Upper lobe of left lung (tissue), 6 donors: ENCODE measurements at places on chromosomes 4 and X. TPM values are rescaled to one million over a fixed set of nuclear protein-coding genes. Genes with fewer than 3 reads are reported as not detected.

DNA sequence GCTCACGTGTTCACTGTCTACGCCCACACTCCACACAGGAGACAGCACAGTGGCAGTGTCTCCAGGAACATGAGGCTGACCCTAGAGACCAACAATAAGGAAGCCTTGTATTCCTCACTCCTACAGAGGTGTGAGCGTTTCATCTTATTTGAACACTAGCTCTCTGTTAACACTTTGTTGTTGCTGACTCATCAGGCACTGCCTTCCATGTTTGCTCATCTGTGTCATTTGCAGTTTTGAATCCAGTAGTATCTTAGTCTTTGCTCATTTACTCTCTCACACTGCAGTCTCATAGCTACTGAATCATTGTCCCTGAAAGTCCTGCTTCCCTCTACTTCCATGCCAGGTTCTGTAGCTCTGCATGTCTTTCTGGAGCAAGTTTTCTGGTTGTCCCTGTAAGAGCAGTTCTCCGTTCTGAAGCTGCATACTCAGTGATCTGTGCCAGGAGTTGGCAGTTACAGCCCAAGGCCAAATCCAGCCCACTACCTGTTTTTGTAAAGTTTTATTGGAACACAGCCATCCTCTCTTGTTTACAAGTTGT, 80.3 kb upstream of the DCLK2 start:
- no peak for DNase-seq

DNA sequence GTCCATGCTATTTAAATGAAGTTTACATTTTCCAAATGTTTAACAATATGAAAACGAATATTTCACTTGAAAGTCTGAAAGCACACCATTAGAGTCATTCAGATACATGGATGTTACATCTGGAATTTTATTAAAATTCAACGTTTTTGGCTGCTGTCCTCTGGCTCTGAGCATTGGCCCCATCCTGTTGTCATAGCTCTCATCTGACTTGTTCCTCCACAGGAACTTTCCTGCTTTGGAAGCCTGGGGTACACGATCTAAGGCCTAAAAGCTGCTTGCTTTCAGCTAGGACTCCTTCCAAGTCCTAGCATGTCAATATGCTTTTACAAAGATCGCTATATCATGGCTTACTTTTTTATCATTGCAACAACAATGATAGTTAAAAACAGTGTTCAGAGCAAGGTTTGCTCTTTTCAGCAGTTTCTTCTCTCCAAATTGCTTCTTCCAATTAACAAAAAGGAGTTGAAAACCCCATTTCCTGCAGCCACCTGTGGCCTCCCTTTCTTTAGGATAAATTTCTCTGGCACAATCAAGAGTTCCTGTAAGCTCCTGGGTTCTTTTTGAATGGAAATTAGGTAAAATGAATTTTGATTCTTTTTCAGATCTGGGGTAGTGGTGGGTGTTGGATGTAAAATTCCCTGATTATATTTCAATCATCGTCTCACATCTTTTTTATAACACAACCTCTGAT, 413.4 kb upstream of the AGA start:
- no peak for DNase-seq

DNA sequence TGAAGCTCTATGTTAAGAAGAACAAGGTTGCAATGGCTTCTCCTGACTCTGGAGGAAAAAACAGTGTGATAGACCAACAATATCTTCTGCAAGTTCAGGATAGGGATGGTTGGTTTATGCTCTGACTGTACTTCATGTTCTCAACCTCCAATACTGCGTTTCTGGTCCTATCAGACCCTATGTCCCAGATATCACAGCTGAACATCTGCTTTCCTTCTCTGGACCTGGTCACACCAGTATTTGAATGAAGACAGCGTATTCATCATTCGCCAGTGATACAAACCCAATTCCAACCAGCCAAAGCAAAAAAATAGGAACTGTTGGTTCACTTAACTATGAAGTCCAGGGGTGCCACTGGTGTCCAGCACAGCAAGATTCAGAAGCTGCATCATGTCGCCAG, 124.5 kb upstream of the KLF3 start:
- no peak for DNase-seq

The HTRA3 gene
- 10.8 TPM for total RNA-seq
